Stimulated activated CD8-positive, alpha-beta memory T cell treated with anti-CD3 and anti-CD28 coated beads, Interleukin-15, amount 100 ng/mL, for 24 hours (primary cell): ENCODE measurements at places on chromosomes 4 and X.

- DNase-seq: no peak
These were observed 2.8 kb downstream of the KIT start for GRCh38 chr4:54660591-54660990.

DNA sequence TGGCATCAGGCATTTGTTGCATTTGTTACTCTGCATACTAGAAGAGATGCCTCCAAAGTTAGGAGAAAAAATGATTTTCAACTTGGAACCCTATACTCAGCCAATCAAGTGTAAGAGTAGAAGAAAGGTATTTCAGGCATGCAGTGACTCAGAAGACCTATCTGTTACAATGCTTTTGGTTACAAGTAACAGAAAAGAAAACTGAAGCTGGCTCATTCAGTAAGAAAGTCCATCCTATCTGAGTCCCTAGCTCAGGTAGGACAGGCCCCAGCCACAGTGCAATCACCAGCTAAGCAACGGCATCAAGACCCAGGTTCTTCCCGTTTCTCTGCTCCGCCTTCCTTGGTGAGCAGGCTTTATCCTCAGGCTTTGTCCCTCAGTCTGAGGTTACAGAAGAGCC is 23.3 kb downstream of the MECP2 start:
- no peak for DNase-seq

- DNase-seq: no peak
These were observed 1359.5 kb upstream of the DIAPH2 start for GRCh38 chrX:95325185-95325584.

DNA sequence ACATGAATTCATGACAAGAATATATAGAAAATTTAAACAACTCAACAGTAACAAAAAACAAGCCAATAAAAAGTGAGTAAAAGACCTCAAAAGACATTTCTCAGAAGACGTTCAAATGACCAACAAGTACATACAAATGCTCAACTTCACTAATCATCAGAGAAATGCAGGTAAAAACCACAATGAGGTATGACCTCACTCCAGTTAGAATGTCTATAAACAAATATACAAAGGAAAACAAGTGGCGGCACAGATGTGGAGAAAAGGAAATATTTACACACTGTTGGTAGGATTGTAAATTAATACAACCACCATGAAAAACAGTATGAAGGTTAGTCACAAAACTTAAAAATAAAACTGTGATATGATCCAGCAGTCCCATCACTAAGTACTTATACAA is 1033.1 kb downstream of the RAPGEF2 start:
- no peak for DNase-seq

- DNase-seq: no peak
These were observed 371.3 kb upstream of the INTU start for GRCh38 chr4:127261476-127261875.

GRCh38 chrX:151701071-151701470 is 5.8 kb downstream of the PRRG3 start:
- no peak for DNase-seq

DNA sequence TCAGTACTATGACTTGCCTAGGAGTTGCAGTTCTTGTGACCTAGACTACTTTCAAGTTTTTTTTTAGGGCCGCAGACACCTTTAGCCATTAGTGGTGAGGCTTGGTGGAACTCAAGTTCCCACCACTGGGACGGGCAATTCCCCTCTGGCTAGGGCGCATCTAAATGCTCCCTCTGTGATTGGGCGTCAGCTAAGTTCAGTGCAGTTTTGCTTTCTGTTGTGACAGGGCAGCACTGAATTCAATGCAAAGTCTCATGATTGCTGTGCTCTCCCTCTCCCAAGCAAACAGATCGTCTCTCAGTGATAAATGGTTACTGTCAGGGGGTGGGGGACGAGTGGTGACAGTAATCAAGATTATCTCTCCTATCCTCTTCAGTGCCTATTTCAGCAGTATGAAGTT is 52.7 kb upstream of the FRMPD3 start:
- no peak for DNase-seq

DNA sequence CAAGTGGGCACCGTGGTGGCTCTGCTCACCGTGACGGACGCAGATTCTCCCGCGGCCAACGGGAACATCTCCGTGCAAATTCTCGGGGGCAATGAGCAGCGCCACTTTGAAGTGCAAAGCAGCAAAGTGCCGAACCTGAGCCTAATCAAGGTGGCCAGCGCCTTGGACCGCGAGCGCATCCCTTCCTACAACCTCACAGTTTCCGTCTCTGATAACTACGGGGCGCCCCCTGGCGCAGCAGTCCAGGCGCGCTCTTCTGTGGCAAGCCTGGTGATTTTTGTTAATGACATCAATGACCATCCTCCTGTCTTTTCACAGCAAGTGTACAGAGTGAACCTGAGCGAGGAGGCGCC is 2.7 kb downstream of the FAT4 start:
- no peak for DNase-seq

DNA sequence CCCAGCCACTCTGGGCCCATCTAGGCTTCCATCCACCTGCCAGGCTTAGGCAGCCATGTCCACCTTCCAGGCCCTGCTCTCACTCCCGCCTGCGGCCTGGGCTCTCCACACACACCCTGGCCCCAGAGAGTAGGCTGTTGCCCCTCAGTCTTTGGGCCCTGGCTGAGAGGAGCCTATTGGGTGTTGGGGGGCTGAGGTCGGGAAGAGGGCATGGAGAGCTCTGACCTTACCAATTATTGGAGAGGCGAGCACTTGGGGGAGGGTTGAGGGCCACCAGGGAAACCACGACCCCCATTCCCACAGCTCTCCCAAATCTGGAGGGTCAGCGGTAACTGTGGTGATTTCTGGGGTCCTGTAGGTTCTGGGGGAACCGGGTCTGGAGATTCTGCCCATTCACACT is 38.2 kb downstream of the HTRA3 start:
- DNase-seq: no peak

DNA sequence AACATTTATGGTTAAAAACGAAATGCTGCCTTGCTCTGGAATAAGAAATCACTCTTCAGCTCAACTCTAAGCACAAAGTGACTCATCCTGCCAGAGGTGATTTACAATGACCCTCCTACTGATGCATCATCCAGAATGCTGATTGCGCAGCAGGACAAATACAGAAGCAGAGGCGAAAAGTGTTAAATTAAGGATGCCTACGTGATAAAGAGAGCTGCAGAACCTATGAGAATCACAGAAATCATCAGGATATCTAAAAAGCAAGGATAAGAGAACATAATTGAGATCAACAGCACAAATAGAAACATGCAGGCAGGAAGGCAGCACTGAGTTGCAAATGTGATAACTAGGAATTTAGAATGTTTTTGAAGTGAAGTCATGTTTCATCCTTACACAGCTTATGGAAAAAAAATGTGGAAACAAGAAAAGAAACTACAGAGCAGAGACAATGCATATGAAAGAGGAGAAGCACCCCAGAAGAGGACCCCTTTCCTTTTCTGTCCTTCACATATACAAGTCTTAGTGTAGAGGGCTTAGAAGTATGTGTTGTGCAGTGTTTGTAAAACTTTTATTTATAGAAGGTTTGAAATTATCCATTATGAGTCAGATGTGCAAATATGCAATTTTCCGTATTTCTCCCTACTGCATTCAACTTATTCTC is 188.4 kb downstream of the SLC7A11 start:
- no peak for DNase-seq

DNA sequence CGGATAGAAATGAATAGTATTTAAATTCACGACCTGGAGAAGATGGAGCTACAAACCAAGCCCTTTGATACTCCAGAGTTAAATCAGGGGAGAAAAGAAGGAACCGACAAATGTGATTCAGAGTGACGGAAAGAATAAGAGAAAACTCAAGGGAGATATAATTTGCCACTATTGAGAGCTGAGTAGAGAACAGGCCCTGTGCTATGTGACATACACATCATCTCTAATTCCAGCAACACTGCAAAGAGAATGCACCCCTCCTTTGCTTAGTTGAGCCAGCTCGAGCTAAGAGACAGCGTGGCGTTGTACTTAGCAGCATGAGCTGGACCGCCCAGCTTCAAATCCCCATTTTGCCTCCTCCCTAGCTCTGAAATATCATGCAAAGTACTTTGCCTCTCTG is 266.4 kb upstream of the TENM3 start:
- no peak for DNase-seq

- DNase-seq: no peak
These were observed 57.9 kb downstream of the GPR101 start for GRCh38 chrX:136975684-136976470.

DNA sequence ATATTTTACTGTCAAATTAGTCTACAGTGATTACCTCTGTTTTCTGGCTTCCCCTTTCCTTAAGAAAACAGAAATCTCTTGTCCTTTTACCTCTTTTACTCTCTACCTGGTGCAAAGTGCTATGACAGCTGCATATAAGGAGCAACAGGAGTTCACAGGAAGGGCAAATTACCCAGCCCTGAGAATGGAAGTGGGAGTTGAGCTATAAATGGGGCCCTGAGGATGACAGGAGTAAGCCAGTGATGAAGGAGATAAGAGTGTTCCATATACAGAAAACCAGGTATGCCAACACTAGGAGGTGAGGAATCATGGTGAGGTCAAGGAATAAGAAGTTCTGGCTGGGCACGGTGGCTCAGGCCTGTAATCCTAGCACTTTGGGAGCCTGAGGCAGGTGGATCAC is 4.5 kb upstream of the HSD17B13 start:
- no peak for DNase-seq

DNA sequence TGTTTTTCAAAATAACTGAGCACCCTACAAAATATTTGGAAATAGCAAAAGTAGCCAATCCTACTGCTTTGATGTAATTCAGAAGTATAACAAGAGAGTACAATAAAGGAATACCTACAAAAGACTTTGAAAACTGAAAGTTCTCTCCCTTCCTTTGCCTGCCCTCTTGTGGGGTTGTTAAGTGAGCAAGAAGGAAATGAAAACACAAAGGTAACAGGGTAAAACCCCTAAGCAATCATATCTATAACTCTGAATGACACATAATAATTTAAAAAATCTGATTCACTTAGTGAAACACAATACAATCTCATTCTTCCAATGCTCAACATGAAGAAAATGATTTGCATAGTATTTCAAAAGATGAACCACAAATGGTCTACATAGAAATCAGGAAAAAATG is 98.2 kb downstream of the FRYL start:
- DNase-seq: no peak

GRCh38 chr4:23978002-23978401 is 88.2 kb upstream of the PPARGC1A start:
- DNase-seq: no peak

DNA sequence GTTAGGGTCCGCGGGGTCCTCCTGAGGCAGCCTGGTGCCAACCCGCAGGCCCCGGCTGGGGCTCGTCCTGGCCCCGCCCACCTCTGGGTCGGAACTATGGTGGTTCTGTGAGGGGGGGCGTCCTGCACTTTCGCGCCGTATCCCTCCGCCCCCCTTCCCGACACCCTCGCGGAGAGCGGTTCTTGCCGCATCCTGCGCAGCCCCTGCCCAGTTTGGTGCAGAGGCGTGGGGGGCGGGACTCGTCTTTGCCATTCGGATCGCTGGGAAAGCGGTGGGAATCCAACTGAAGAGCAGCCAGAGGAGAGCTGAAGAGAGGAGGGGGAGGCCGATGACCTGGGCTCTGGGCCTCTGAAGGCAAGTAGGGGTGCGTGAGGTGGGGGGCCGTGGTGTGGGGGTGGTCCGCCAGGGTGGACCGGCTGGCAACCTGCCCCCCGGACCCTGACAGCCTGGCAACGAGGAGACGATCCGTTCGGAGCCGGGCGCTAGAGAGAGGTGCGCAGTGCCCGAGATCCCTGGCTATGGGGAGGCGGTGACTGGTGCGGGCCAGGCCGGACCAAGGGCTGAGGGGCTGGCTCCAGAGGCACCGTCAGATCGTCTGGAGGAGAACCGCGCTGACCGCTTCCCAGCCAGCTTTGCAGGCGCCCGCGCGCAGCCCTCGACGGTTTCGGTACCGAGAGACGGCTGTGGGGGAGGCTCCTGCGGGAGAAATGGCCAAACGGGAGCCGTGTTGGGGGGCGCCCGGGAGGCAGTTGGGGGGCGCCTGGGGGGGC is at the start of gene GPRASP1:
Gene GPRASP1, plus strand, starts transcription at position 242 of the 770 bp plus-strand sequence. CDS start 2,431 bp downstream, outside the sequence.
- no peak for DNase-seq

DNA sequence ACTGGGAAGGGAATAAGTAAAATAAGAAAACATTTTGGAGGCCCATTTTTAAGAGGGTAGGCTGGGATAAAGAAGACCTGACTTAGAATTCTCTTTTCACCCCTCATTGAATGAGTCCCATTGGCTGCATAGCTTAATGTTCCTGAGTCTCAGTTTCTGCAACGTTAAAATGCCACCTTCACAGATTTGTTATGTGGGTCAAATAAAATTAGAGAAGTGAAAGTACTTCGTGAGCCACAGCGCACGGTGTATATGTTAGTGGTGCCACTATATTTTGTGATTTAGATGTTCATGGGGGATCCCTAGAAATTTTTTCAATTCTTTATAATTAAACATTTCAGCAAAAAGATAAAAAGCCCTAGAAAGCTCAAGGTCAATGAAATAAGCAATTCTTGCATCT is 109.2 kb upstream of the HS3ST1 start:
- no peak for DNase-seq

DNA sequence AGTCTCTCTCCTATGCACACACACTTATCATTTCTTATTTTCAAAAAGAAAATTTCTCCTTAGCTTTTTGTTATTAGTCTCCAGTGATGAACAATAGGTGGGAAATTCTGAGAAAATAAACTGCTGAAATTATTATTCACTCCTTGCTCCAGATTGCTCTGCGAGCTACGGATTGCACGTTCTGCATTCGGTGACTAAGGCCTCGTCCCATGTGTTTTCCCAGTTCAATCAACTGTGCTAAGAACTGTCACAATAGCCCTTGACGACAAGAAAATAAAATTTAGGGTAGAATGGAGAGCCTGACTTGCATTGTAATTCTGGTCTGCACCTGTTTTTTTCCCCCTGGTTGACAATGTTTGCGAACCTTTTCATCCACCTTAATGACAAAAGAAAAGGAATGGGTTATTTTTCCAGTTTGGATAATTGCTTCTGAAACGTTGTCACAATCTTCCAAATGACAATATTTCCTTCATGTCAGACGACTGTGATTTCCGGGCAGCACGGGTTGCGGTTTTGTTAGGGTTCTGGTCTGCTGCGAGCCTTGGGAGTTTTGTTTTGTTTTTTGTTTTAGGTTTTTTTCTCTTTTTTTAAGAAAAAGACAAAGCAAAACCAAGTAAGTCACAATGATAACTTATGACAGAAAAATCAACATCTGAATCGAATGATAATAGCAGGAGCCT is 124.5 kb upstream of the NOCT start:
- no peak for DNase-seq

- no peak for DNase-seq
These were observed 19.3 kb upstream of the CLNK start for GRCh38 chr4:10703766-10704429.

DNA sequence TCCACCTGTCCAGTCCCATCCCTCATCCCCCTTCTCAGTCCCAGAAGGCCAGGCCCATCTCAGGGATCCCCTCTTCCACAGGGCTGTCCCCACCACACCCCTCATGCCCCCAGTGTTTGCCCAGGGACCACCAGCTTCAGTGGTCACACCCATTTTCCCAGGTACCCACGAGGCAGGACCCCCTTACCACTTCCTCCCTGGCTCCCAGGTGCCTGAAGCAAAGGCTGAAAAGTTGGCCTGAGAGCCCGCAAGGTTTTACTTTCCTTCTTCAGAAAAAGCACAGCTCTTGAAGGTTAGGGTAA is 7.8 kb downstream of the TMEM271 start:
- no peak for DNase-seq

DNA sequence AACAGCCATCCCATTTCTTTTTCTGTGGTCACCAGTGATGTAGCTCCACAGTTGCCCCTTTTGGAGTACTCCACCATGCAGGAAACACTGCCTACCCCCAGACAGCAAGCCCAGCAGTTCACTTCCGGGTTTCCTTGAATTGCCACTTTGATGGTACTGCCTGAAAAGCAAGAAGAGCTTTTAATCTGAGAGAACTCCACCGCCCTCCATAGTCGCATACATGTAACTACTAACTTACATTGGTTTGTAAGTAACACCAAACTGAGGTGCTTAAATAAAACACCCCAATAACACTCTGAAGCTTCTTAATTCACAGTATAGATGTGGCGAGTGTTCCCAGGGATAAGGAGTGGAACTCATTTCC is 53.6 kb upstream of the HPSE start:
- no peak for DNase-seq
